ENCODE measurements at places on chromosomes 16 and 17.

GRCh38 chr16:51107742-51108141 lies 43.3 kb downstream of the SALL1 start:
- DNase-seq = no peak

GRCh38 chr17:3944485-3945388 lies 19.5 kb downstream of the ATP2A3 start:
- DNase-seq = peak; percentile 79

DNA sequence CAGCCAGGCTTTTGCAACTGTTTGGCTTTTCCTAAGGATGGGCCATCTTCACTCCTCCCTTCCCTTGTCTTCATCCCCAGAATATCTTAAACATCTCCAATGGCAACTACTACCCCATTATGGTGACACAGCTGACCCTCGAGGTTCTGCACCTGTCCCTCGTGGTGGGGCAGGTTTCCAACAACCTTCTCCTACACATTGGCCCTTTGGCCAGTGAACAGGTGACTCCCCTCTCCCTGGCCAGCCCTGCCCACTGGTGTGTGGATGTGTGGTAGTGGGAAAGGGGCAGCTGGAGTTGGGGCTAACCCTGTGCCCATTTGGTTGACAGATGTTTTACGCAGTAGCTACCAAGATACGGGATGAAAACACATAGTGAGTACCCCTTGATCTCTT lies 4.7 kb downstream of the TMEM106A start:
- DNase-seq = no peak

GRCh38 chr17:42428141-42428944 lies 5.3 kb upstream of the CAVIN1 start:
- peak; percentile 95 for DNase-seq

- peak; percentile 46 for DNase-seq
Observed at GRCh38 chr16:49542946-49543630, 169.5 kb downstream of the C16orf78 start.

DNA sequence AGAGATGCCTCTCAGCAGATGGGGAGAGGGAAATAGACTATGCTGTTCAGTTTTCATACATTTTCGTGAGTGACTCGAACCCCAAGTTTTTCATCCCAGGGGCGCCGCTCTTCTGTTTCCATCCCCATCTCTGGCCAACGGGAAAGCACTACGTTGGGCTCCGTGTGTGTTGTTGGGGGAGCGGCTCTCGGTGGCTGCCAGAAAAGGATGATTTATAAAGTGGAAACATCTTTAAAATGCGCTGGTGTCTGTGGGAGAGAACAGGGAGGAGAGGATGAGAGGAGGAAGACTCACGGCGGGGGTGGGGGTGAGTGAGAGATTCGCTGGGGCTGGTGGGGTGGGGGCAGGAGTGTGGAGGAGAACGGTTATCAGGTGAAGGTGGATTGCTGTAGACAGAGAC lies 5.8 kb downstream of the TBX4 start:
- no peak for DNase-seq

- DNase-seq = no peak
Observed at GRCh38 chr17:10234033-10234432, 35.6 kb upstream of the GAS7 start.

DNA sequence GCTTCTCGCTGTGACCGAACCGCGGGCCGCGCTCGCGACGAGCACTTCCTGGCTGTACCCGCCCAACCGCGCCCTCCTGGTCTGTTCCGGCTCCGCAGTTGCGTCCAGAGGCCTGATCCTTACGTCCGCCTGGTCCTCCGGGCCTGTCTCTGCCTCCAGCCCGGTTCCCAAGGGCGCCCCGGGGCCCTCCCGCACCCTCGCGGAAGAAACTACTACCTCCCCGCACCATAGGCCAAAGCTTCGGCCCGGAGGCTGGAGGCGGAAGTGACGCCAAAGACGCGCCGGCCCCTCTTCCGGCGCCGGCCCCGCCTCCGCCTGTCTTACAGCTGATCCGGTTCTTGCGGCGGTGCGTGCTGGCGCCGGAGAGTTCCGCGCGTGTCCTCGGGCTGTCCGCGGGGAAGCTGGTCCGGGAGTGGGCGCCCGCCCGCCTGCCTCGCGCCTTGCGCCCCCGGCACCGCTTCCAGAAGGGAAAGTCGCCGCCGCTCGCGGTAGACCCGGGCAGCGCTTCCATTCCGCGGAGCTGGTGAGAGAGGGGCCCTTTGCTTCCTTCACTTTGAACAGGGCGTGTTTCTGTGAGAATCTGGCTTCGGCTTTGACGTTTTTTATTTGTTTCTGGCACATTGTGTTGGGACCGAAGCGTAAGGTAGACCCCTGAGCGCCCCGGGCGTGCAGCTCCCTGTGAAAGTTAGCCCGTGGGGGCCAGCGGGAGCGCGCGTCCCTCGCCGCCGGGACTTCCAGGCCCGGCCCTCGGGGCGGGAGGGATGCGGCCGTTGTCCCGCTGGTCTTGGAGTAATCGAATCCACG lies at the start of gene ZNF778:
ZNF778 (plus strand) TSS at position 316 of the 804 bp plus-strand sequence. CDS start 3,425 bp downstream, outside the sequence.
- peak; percentile 93 for DNase-seq

GRCh38 chr16:24273508-24274182 lies 17.5 kb downstream of the CACNG3 start:
- DNase-seq = peak; percentile 13
